ENCODE measurements at places on chromosomes 7 and 10. TPM values are rescaled to one million over a fixed set of nuclear protein-coding genes. Genes with fewer than 3 reads are reported as not detected.

Gene CALML3
- 0.07 TPM for total RNA-seq

GRCh38 chr7:84159435-84159834, 35.2 kb downstream of the SEMA3A start:
- no peak for DNase-seq

DNA sequence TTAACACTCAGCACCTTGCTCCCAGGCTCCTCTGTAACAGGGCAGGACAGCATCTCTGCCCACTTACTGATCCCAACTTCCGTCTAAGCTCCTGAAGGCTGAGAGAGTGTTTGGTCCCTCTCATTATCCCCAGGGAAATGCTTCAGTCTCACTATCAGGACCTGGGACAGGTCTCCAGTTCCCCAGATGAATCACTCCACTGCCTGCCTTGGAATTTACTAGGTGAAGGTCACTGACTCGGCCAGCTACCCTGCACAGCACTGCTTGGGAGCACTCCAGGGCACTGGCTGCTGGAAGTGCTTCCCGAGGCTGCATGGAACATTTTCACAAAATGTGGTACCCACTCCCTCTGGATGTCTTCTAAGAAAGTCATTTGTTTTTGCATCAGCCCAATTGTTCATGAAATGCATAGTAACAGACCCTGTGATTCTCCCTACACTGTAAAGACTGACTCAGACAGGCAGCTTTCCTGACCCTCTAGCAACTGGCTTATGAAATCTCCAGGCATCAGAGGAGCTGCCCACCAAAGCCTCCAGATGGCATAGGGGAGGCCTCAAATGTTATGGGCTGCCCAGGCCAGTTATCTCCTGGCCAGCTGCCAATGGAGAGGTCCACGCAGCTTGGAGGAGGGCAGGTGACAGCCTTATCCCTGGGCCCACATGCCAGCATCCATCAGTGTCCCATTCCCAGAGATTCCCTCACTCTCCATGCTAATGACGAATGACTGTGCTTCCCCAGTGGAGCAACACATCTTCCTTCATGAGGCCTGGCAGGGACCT, 89.1 kb downstream of the GFRA1 start:
- DNase-seq: no peak

Gene NEBL
- 13.7 TPM for total RNA-seq

DNA sequence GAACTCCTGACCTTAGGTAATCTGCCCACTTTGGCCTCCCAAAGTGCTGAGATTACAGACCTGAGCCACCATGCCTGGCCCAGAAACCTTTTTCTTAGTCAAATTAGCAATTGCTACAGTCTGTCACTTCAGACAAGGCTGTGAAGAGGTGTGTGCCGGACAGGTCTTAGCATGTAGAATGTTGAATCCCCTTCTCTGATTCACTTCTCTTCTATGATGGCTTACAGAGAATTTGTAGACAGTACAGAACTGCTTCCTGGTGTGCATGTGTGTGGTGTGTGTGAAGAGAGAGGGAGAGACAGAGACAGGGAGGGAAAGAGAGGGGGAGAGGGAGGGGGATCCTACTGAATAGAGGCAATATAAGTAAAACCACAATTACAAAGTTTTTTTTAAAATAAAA, 150.4 kb downstream of the PARD3 start:
- no peak for DNase-seq

- DNase-seq: no peak
Measured at GRCh38 chr7:55887821-55888247, 578 bp downstream of the ZNF713 start.

Gene ADRB1
- 0.18 TPM for total RNA-seq

Gene ADAP1
- 4.0 TPM for total RNA-seq

DNA sequence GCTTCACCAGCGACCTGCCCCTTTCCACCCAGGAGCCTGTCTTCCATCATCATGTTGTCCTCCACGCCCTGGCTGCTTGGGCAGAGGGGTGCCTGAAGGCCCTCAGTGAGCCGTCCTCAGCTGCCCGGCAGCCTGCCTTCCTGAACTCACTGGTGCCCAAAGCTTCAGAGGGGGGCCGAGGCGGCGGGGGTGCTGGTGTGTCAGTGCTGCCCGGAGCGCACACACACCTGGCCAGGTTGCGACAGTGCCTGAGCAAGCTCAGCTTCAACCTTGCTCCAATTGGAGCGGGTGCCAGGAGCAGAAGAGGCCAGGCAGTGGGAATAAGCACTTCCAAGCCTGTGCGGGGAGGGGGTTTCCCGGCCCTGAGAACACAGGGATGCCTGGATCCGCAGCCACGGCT, 566.3 kb downstream of the INHBA start:
- DNase-seq: no peak

- DNase-seq: no peak
Measured at GRCh38 chr10:103382769-103383168, 13.5 kb downstream of the ATP5MK start.

DNA sequence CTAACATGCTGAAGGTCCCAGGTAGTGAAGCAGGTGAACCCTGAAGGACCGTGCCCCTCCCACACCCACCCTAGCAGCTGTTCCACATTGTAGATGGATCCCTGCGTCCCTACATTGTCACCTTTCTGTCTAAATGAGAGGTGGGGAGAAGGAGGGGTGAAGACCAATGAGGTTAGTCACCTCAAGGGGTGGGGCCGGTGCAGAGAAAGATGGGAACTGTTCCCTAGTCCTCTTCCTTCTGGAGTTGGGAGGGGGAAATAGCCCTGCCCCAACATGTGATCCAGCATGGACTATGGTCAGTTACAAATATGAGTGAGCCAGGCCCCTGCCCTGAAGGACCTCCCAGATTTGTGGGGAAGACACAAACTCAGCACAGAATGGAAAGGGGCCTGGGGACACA, 124.5 kb downstream of the LHPP start:
- no peak for DNase-seq

Gene TDRD1
- not detected for total RNA-seq

GRCh38 chr10:1206101-1206500, 149.9 kb downstream of the WDR37 start:
- no peak for DNase-seq

DNA sequence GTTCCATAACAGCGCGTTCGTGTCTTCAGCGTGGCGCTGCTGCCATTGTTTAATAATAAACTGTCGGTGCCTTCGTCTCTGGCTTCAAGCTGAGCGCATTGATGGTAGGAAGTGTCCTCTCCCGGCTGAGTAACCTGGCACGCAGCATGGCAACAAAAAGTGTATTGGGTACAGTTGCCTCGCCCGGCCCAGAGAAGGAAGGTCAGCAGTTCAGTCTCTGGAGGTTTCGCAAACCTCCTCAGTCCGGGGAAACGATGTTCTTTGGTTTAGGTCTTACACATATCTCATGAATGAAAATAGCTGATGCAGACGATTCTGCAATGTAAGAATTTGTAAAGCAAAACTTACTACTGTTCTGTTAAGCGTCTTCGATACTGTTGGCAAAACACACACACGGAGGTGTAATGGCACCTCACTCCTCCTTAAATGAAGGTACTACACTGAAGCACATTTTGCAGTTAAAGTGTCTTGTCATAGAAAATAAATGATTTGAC, 739 bp upstream of the CCDC186 start:
- DNase-seq: no peak

- DNase-seq: no peak
Measured at GRCh38 chr10:96588060-96588554, 1.3 kb upstream of the TM9SF3 start.

DNA sequence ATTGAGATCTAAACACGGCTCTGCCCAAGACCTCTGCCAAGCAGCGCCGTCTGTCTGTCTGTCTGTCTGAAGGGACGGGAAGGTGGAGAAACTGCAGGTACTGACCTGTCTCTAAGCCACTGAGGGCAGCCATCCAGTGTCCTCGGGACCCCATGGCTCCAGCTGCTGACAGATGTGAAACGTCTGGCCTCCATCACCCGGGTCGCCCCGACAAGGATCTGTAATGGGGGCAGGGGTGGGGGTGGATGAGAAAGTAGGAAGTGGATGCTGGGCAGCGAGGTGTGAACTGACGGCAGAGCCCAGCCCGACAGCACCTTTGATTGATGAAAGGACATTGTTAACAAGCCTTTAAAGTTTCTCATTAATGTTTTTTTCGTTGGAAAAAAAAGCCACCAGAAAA, 193.1 kb downstream of the EBF3 start:
- peak; percentile 14 for DNase-seq

Gene IFIT1
- 44.1 TPM for total RNA-seq

DNA sequence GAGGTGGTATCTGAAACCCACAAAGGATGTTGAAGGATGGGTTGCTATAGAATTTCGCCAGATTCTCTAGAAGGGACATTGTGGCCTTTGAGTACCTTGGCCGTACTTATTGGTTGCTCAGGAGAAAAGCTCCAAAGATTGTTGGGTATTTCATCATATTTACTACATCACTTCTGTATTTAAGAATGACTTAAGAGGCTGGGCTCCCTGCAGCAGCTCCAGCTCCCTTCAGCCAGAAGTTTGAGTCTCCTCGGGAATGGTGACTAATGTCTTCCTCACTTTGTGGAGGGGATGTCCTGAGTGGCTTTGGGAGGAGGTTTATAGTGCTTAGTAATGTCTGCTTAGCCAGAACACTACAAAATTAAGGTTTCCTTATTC, 18.1 kb downstream of the MINDY4 start:
- no peak for DNase-seq

GRCh38 chr7:158016180-158017097, 571.2 kb downstream of the PTPRN2 start:
- no peak for DNase-seq

DNA sequence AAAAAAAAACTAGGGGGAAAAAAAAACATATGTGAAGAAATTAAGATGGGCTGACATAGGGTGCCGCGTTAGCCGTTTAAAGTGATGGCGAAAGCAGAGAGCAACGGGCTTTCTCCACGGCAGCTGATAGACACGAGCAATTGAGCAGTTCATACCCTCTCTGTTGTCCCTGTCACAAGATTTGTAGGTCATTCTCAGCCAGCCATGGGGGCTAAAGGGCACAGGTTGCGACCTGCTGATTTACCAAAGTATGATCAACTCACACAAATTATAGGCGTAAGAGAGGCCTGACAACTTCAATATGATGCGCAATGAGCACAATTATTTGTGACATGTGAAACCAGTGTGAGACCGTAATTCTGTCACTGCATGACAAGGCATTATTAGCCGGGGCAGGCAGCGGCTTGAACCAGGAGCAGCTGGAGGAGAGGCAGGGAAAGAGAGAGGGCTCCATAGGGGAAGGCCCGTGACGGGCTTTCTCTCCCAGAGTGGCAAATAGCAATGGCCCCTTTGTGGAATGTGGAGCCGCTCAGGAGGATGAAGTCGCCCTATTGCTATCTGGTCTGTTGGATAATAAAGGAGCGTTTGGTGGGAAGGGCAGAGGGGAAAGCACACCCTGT, 195.1 kb upstream of the HABP2 start:
- DNase-seq: no peak

Gene AKR1C8
- not detected for total RNA-seq

- no peak for DNase-seq
Measured at GRCh38 chr7:116173051-116174028, 37.0 kb upstream of the TES start.

DNA sequence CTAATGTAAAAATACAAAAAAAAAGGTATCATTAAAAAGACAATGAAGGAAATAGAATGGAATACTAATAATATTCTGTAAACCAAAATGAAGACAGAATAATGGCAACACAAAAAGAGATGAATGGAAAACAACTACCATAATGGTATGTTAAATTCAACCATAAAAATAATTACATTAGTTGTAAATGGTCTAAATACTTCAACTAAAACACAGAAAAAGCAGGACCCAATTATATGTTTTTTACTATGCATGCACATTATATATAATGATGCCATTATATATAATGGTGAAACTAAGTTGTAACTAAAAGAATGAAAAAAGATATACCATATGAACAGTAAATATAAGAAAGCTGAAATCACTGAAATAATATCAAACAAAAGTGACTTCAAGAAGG, 76.5 kb downstream of the CUBN start:
- DNase-seq: no peak

- DNase-seq: no peak
Measured at GRCh38 chr7:136070736-136071505, 93.8 kb upstream of the MTPN start.

- DNase-seq: no peak
Measured at GRCh38 chr7:77971726-77972125, 173.2 kb downstream of the PHTF2 start.

DNA sequence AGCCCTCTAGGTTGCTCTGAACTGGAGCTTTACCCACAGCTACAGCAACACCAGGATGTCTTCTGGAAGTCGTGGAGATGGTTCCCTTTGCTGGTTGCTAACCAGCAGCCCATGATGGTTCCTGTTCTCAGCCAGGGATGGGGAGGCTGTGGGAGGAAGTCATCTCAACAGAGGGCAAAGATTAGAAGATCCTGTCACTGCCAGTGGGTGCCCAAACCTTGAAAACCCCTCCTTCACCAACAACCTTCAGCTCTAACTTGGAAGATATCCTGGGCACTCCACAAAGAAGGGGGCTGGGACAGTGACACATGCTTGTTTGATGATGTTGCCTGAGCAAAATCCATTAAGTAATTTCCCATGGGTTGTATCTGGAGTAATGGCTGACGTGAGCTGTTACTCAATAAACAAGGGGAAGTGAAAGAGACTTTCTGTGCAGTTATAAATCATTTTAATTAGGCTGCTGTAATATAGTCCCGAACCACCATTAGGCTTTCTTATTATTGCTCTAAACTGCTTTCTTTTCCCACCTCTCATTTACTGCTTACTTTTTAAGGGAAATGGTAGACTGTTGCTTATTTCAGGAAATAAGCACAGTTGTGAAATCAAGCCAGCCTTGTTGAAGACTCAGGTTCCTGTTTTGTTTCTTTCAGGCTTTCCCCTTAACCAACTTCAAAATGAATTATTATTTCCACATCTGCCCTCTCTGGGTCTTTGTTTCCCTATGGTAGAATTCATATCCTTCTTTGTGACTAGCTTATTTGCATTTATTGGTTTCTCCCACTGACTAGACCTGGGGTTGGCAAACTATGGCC, 124.8 kb downstream of the PPP1R17 start:
- DNase-seq: no peak

GRCh38 chr7:29500719-29501118, 62.9 kb upstream of the PRR15 start:
- no peak for DNase-seq

Gene AEBP1
- 96.8 TPM for total RNA-seq

Gene TUBAL3
- 0.22 TPM for total RNA-seq

GRCh38 chr7:2004841-2005725, 227.7 kb downstream of the MAD1L1 start:
- DNase-seq: peak; percentile 31

GRCh38 chr10:63093227-63093626, 39.9 kb upstream of the NRBF2 start:
- no peak for DNase-seq

DNA sequence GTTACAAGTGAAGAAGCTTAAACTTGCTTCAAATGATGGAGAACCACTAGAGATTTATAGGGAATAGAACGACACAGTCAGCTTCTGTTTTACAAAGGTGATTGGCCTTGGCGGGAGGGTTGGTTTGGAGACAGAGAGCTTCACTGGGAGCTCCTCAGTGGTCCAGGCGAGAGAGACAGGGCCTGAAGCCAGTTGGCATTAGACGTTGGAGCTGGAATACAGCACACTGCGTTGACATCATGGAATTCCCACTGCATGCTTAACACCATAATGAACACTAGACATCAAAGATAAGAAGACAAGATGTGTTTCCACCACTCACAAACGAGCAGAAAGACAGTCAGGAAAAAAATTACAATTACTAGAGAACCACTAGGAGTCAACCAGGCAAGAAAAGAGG, 67.8 kb downstream of the TBXAS1 start:
- DNase-seq: no peak

Data from mesothelial cell of epicardium (in vitro differentiated cells).